ENCODE measurements at places on chromosomes 4 and X. TPM values are rescaled to one million over a fixed set of nuclear protein-coding genes. Genes with fewer than 3 reads are reported as not detected.

Gene FAM53A
- total RNA-seq: 10.5 TPM

DNA sequence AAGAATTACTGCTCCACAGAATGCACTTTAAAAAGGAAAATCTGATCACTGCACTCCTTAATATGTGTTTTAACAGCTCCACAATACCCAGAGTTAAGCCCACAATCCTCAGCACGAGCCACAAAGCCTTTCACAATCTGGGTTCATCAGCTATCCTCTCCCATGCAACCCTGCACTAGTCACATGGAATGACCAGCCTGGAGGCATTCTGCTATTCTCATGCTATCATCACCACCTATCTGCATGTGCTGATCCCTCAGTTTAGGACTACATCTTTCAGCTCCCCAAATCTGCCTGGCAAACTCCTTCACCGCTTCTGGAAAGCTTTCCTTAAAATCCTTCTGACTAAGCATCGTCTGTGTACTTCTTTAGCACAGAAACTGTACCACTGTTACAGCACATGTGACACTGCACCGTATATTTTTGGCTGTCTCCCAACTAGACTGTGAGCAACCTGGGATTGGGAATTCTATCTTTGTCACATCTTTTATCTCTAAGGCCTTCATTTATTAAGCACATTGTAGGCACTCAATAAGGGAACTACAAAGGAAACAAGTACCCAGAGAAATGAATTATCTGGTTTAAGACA lies 18.3 kb upstream of the EIF1AX start:
- no peak for DNase-seq

- no peak for DNase-seq
Observed at GRCh38 chr4:26226629-26227376, 94.0 kb upstream of the RBPJ start.

DNA sequence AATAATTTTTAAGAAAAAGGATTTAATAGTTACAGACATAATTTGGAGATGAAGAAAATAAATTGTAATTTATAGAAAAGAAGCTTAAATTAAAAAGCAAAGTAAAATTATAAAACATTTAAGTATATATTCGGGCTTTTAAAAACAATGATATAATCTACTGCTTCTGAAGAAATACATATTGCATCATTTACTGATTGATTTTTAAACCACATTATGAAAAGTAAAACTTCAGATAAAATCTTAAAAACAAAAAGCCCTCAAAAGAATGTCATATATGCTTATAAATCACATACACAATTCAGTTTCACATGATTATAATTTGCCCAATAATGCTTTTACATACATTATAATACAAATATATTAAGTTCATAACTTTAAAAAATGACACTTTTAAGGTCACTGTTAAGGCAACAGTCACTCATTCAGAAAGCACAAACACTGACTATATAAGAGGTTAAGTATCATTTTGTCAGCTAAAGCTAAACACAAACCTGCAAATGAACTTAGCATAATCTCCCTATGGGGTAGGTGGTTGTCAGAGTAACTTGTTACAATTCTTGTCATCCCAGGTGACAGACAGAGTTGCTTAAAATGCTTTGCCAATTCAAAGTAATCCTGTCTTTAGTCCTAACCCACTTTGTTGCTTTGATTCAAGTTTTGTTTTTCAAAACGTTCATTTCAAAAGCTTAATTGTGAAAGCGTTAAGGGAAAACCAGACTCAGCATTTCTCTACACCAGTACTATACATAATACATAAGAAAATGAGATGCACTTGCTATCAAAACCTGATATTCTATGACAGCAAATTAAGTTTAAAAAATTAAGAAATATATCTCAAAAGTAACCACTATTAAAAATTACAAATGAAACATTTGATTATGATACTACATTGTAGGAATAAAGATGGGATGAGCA lies 90.6 kb upstream of the MAB21L2 start:
- DNase-seq: no peak

DNA sequence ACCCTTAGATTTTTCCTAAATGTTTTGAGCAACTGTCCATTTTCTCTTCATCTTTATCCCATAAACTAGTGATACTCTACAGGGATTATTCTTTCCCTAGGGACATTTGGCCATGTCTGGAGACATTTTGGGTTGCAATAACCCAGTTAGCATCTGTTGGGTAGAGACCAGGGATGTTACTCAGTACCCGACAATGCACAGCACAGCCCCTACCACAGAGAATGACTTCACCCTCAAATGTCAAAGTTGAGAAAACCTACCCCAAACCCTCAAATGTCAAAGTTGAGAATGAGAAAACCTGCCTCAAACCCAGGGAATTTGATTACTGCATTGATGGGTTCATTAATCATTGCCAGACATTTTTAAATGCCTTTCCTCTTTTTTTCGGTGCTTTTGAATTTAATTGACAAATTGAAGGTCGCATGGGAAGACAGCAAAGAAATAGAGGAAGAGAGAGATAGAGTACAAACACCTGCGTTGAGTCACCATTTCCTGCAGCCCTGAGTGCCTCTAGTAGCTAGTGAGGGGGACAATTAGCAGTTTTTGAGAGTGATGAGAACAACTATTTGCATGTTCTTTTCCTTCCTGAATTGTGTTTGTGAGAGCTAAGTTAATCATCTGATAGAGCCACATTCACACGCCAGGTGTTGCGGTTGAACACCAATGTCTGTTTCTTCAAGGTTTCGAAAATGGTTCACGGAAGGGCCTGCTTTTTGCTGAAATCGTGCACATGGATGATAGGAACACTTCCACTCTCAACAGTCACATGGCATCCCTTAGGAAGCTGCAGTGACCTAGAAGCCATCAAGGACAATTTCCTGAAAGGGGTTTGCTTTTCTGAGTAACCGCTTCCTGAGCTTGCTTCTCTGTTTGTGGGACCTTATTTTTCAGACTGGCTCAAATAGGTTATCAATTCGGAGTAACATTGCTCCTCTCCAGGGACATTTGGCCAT lies 203.9 kb upstream of the VCX3A start:
- no peak for DNase-seq

- DNase-seq: no peak
Observed at GRCh38 chr4:53635697-53636483, 44.6 kb upstream of the LNX1 start.

- no peak for DNase-seq
Observed at GRCh38 chr4:55849724-55850123, 3.7 kb upstream of the EXOC1 start.

Measured in mesothelial cell of epicardium (in vitro differentiated cells).